CD14-positive monocyte (primary cell): ENCODE measurements at places on chromosomes 5 and 9.

- DNase-seq = no peak
These were observed 151.7 kb upstream of the TAS2R1 start for GRCh38 chr5:9781890-9782289.

DNA sequence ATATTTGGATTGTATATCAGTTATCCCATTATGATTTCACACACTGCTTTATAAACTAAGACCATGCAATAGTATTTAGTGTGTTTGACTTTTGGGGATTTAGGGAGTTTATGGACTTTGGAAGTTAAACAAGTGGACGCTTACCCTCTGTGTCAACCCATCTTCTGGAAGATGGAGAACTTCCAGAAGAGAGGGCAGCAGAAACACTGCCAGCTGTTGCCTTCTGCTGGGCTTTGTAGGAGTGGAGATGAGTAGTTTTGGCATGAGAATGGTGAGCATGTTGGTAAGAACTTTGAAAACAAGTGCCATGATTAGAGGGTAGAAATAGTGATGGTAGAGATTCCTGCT lies 2.2 kb downstream of the DNAJC25 start:
- no peak for DNase-seq

DNA sequence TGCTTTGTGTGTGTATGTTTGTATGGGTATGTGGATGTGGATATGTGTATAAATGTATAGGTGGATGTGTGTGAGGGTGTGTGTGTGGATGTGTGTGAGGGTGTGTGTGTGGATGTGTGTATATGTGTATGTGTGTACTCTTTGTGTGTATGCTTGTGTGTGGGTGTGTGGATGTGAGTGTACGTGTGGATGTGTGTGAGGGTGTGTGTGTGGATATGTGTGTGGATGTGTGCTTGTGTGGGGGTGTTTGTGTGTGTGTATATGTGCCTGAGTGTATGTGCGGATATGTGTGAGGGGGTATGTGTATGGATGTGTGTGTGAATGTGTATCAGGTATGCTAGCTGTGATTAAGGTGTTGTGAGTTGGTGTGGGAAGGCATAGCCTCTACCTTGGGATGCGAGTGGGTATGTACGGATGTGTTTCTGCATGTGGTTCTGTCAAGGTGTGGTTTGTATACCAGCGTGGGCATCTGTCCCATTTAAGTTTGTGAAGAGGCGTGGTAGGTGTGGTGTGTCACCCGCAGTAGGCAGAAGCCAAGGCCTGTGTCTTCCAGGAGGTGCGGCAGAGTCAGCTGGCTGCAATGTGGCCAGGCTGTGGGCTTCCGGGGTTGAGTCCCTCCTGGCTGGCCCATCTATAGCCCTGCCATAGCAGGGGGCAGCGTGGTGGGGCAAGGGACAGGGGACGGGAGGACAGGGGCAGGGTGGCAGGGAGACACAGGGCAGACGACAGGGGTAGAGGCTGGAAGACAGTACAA lies 155.8 kb downstream of the DAB2IP start:
- no peak for DNase-seq

DNA sequence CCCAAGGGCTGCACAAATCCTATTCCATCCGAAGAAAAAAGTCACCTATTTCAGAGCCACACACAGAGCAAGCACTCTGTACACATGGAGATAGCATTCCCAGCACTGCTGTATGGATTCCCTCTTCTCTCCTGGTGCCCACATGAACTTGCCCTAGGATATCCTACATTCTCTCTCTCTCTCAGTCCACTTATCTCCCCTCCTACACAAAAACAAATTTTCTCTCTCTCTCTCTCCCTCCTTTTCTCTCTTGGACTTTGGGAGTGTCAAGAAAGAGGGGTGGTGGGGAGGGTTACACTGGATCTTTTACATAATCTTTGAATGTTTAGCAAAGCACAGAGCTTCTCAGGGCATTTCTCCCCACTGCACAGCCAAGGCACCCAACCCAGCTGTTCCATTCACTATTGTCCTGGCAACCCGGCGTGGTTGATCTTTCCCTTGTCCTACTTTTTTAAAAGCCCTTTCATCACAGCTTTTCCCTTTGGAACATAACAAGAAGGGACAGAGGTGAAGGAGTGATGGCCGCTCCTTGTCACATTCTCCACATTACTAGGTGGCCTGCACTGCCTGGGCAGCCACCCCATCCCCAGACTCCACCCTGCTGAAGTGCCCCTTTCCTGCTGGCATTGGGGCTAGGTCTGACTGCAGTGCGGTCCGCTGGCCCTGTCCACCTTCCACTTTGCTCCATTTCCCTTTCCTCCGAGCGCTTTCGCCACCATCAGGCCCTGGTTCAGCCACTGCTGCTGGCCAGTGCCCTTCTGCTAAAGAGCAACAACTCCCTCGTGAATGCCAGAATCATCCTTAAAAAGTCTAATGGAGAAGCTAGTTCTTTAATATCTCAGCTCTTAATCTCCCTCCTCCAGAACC lies 22.2 kb upstream of the SLC1A3 start:
- DNase-seq = no peak

DNA sequence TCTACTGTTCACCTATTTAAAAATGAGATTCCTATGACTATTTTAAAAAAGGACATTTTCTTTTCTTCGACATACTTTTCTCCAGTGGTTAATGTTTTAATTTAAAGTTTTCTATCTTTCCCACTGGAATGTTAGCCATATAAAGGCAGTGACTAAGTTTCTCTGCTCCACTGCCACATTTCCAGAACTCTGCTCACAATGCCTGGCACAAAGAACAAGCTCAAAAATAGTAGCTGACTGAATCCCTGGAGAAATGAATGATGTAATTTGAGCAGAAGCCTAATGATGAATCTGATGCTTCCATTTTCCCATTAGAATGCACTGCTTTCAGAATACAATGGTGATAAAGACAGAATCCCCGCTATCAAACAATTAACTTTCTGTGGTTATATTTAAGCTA lies 817.8 kb downstream of the MTRR start:
- DNase-seq = no peak

DNA sequence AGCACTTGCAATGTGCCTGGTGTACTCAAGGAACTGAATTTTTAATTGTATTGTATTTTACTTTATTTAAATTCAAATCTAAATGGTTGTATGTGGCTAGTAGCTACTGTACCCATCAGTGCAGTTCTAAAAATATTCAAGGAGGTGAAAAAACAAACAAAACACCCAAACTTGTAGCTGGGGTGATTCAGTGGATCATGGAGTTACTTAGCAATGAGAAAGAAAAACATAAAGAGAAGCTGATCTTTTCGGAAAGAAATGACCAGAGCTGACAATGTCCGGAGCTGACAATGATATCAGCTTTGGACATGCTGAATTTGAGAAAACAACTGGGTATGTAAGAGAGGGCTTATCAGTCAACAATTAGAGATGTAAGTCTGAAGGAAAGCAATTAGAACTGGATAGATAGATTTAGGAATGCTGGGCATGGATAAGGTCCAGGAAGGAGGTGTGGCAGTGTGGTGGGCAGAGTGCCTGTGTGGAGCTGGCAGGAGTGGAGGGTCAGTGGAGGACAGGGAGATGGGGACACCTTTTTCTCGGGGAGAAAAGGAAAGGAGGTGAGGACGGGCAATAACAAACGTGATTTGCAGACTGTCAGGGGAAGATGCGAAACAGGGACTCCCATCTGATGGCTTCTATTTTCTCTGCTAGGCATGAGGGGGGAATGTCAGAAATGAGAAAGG lies 113.2 kb downstream of the DCP2 start:
- DNase-seq = no peak

DNA sequence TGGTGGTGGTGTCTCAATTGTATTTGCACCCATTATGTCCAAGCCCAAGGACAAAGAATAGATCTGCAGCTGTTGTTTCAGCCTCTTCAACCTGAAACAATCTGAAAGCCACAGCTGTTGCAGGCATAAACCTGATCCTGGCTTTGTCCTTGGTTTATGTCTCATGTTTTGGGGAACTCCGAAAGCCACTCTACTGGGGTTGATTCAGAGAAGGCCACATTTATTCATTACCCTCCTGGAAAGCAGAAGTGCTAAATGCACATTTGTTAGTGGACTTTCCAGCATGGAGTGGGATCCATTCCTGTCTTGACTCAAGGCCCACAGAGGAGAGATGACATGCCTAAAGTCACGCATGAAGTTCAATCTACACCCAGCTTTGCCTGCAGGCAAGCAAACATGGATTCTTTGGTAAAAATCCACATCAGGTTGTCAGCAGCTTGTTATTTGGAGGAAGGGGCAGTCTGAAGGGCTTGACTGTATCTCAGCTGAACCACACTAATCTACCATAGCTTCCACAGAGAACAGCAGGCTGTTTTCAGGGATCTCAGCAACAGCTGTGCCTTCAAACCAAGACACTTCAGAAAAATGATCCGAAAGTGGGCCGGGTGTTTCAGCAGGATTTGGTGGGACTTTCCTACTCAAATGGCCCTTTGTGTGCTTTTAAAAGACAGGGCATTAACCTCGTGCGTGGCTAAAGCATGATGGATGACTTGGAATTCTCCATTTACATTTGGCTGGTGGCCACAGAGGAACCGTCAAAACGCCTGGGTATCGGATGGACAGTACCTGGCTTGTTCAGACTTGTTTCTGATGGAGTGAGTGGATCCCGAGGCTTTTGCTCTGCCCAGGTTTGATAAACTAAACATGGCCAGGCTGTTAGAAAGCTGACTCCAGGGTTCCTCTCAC lies 36.2 kb upstream of the ADAM19 start:
- peak; percentile 78 for DNase-seq

DNA sequence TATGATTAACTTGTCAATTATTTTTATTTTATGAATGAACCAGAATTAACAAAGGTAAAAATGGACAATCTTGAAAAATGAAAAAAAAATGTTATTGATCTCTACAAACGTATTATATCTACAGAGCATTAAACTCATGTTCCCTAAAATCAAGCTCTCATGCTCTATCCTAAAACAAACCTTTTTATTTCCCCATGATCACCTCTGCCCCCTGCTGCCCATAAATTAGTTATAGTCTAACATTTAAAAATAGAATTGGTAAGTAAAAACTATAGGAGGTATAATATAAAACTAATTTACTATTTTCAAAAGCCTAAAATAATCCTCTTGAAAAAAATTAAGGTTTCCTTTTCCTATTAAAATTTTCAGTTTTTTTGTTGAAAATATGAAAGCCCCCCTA lies 168.0 kb upstream of the POU5F2 start:
- no peak for DNase-seq

DNA sequence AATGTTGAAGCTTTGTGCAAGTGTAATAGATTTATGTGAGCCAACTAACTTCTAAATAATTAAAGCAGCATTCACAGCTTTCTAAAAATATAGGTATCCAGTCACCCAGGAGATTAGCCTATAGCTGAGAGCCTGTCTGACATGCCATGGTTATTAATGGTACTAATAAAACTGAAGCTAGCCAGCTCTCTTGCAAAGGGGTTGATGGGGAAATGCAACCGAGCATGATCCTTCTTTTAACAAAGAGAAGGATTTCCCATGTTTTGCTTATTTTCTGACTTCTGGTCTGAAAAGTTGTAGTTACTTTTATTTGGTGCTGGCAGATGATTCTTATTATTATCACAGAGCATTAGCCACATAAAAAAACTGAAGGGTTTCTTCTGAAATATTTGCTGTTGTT lies 488.7 kb upstream of the CYLC2 start:
- no peak for DNase-seq

GRCh38 chr9:37405764-37406380 lies 16.6 kb upstream of the GRHPR start:
- no peak for DNase-seq

- no peak for DNase-seq
These were observed 37.1 kb downstream of the FBXW11 start for GRCh38 chr5:171969288-171969880.

DNA sequence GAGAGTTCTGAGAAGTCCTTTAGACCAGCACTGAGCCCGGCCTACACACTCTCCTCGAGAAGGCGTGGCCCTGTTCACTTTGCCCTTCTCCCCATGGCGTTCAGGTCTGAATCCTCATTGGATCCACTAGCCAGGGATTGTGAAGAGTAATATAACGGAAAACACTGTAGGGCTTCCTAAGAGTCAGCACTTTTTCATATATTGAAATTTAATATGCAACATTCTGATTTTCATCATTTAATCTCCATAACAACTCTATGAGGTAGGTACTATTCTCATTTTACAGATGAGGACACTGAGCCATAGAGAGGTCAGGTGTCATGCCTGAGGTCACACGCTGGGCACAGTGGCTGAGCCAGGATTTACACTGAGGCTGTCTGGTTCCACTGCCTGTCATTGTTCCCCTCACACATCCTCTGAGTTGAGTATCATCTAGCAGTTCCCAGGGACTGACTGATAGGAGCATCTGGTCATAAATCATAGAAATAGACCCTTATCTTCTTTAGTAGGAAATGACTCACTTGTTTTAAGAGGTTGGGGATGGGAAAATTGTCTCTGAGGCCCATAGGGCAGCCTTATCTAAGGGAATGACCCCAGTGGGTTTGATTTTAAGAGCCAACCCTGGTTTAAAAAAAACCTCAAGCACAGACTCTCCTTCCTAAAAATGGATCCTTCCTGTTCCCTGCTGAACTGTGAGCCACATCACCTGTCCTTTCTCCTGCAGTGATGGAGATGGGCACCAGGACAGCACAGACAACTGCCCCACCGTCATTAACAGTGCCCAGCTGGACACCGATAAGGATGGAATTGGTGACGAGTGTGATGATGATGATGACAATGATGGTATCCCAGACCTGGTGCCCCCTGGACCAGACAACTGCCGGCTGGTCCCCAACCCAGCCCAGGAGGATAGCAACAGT lies 41.2 kb downstream of the THBS4 start:
- DNase-seq = no peak

DNA sequence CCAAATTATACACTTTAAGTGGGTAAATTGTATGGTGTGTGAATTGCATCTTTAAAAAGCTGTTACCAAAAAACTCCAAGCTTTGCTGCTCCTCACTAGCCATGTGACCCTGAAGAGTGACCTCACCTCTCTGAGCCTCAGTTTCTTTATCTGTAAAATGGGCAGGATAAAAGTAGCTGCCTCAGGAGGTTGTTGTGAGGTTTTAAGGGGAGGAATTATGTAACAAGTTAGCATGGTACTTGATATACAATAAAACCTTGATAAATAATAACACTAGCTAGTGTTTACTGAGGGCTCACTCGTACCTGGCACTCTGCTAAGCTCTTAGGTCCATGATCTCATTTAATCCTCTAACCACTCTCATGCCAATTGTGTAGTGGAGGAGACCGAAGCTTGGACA lies 19.0 kb upstream of the PHF19 start:
- no peak for DNase-seq

GRCh38 chr9:105389796-105390195 lies 58.0 kb upstream of the FSD1L start:
- no peak for DNase-seq

- no peak for DNase-seq
These were observed 28.4 kb downstream of the CEL start for GRCh38 chr9:133090187-133090586.

- no peak for DNase-seq
These were observed 579.2 kb upstream of the COX7C start for GRCh38 chr5:86038566-86038965.

GRCh38 chr5:58080573-58080972 lies 379.3 kb downstream of the PLK2 start:
- no peak for DNase-seq

- DNase-seq = no peak
These were observed 46.4 kb upstream of the EDIL3 start for GRCh38 chr5:84430863-84431663.

GRCh38 chr5:157944077-157944633 lies 85.2 kb upstream of the CLINT1 start:
- no peak for DNase-seq
